Glutamatergic neuron (in vitro differentiated cells): ENCODE measurements at places on chromosomes 11 and 22. TPM values are rescaled to one million over a fixed set of nuclear protein-coding genes. Genes with fewer than 3 reads are reported as not detected.

- peaks cover 12% of the 10 kb centered on the region for H3K4me1 ChIP-seq
- H3K4me3 ChIP-seq: no peak overlapping the region
- H3K27me3 ChIP-seq: peaks cover 13% of the 10 kb centered on the region
- DNase-seq: peak; percentile 34
- H3K36me3 ChIP-seq: no peaks in the 10 kb centered on the region
Measured at GRCh38 chr11:1563697-1564534, 8.2 kb downstream of the DUSP8 start.

The SYTL2 gene
- 4.0 TPM for total RNA-seq

GRCh38 chr11:93743291-93743690, 1.8 kb downstream of the C11orf54 start:
- H3K4me3 ChIP-seq: peak overlapping the region; percentile 55
- H3K4me1 ChIP-seq: peaks cover 17% of the 10 kb centered on the region
- peak; percentile 16 for DNase-seq
- no peak overlapping the region for H3K27ac ChIP-seq
- peaks cover 3% of the 10 kb centered on the region for H3K27me3 ChIP-seq
- no peaks in the 10 kb centered on the region for H3K36me3 ChIP-seq

GRCh38 chr22:45238957-45239680, 1.6 kb downstream of the KIAA0930 start:
- peak overlapping the region; percentile 96 for H3K4me3 ChIP-seq
- H3K4me1 ChIP-seq: peaks cover 9% of the 10 kb centered on the region
- H3K27me3 ChIP-seq: peaks cover 17% of the 10 kb centered on the region
- H3K27ac ChIP-seq: peak overlapping the region; percentile 95

The OVOL1 gene
- total RNA-seq: not detected

DNA sequence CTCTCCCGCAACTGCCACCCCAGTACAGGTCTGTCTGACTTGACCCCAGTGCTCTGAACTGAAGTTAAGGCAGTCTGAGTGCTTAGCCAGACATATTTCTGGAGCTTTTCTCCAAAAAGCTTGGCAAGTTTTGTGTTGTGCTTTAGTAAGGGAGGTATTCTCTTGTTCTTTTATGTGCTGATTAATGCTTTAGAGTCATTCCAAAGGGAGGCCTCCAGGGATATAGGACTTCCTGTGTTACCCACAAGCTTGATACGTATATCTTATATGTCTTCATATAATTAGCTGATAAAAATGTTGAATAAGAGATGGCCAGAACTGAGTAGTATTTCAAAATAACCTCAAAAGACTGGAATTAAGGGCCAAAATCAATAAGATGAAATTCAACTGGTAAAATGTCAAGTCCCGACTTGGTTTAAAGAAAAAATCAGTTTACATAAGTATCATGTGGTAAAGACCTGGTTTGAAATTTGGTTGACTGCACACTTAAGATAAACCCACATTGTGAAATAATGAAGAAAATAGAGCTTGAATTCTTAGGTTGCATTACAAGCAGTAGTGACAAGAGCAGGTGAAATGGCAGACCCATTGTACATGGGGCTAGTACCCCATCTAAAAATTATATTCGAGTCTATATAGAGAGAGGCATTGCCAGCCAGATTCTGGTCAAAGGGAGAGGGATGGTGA, 226.9 kb downstream of the SNX19 start:
- no peaks in the 10 kb centered on the region for H3K4me1 ChIP-seq
- H3K4me3 ChIP-seq: no peak overlapping the region
- DNase-seq: no peak
- H3K36me3 ChIP-seq: no peaks in the 10 kb centered on the region
- no peak overlapping the region for H3K27ac ChIP-seq

- peaks cover 7% of the 10 kb centered on the region for H3K27me3 ChIP-seq
- no peaks in the 10 kb centered on the region for H3K4me1 ChIP-seq
- no peak overlapping the region for H3K27ac ChIP-seq
Measured at GRCh38 chr22:46251266-46251665, 1.2 kb upstream of the CDPF1 start.

DNA sequence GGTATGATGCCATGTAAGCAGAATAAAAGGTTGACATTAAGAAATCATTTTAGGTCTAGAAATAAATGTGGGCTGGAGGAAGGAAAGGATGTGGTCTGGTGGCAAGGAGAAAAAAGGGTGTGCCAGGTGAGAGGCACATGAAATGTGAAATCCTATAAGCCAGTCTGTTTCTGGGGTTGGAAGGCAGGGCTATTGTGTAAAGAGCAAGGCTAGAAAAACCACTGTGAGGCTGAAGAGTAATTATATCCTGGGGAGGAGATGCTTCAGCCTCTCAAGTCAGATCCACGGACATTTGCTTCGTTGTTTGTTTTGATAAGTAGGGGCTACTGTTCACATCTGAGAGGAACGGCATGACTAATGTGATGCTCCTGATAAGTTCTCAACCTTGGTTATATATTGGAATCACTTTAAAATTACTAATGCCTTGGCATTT, 77.5 kb upstream of the CTSC start:
- H3K4me3 ChIP-seq: no peak overlapping the region
- no peak for DNase-seq
- no peaks in the 10 kb centered on the region for H3K36me3 ChIP-seq
- H3K4me1 ChIP-seq: no peaks in the 10 kb centered on the region
- no peaks in the 10 kb centered on the region for H3K27me3 ChIP-seq
- no peak overlapping the region for H3K27ac ChIP-seq

DNA sequence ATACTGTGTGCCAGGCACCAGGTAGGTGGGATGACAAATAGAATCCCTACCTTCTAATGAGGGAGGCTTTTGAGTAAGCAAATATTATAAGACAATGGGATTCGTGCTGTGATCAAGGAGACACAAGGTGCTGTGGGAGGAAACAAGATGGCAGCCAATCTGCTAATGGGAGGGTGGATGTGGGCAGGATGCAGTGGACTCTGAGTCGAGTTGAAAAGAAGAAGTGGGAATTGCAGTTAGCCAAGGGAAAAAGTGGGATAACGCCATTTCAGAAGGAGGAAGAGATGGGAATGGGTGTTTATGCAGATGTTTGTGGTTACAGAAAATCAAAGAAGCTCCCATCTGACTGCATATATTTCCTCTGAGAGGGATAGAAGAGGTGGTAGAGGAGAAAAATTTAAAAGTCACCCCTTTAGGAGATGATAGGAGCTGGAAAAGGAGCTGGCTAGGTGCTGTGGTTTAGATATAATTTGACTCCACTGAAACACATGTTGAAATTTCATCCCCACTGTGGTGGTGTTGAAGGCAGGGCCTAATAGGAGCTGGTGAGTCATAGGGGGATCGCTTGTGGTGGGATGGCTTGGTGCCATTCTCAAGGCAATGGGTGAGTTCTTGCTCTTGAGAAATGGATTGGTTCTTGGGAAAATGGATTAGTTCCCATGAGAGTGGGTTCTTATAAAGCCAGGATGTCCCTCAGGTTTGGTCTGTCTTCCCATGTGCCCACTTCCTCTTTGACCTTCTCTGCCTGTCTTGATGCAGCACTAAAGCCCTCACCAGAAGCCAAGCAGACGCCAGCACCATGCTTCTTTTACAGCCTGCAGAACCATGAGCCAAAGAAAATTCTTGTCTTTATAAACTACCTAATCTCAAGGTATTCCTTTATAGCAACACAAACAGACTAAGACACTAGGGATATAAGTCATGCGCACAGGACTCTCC, 30.0 kb upstream of the POU2AF1 start:
- H3K36me3 ChIP-seq: no peaks in the 10 kb centered on the region
- no peaks in the 10 kb centered on the region for H3K27me3 ChIP-seq

The MICAL2 gene
- total RNA-seq: 4.4 TPM

The CELF1 gene
- total RNA-seq: 261 TPM

The PKDREJ gene
- total RNA-seq: not detected

DNA sequence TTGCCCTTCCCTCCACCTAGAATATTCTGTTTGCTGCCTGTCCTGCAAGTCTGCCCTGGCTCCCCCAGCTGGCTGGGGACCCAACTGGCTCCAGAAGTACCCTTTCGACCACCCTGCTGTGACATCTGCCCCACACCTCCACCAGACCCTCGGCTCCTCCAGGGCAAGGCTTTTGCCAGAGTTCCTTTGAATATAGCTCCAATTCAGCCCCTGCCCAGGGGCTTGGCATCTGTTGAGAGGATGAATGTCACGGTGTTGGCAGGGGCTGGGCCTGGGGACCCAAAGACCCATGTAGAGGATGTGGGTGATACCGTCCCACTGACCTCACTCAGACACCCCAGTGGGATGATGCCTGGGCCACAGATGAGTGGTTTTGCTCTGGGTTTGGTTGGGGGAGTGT, 4.0 kb downstream of the NLRP6 start:
- DNase-seq: no peak
- H3K4me1 ChIP-seq: peaks cover 3% of the 10 kb centered on the region
- H3K27ac ChIP-seq: no peak overlapping the region
- no peaks in the 10 kb centered on the region for H3K36me3 ChIP-seq
- peaks cover 25% of the 10 kb centered on the region for H3K27me3 ChIP-seq
- no peak overlapping the region for H3K4me3 ChIP-seq

- H3K27me3 ChIP-seq: peaks cover 13% of the 10 kb centered on the region
- peaks cover 7% of the 10 kb centered on the region for H3K4me1 ChIP-seq
- H3K4me3 ChIP-seq: no peak overlapping the region
- H3K27ac ChIP-seq: no peak overlapping the region
Measured at GRCh38 chr11:76689313-76690260, 19.0 kb upstream of the LRRC32 start.

The ZNF74 gene
- 50.3 TPM for total RNA-seq

The CCDC116 gene
- 0.71 TPM for total RNA-seq

DNA sequence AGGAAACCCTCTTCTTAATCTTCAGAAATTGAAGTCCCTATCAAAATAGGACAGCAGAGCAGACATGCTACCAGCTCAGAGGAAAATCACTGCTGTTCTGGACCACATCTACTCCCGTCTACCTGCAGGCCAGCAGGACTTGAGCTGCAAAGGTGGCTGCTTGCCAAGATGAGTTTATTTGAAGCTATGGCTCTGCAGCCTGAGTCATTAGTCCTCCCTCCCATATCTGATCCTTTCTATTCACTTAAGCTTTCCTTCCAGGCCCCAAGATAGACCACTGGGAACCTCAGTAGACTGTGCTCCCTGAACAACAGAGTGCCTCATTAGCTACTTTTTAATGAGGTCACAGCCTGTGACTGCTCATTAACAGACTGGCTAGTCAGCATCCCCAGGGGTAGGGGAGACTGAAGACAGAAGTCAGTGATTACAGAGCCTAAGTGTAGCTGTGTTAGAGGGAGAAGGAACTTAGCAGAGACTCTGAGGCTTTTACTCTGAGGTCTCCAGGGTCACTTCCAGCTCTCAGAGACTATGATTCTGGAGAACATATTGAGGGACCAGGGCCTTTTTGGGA, 6.8 kb upstream of the OR10A2 start:
- H3K4me1 ChIP-seq: peaks cover 10% of the 10 kb centered on the region
- peak; percentile 19 for DNase-seq
- H3K27ac ChIP-seq: peak overlapping the region; percentile 65
- H3K36me3 ChIP-seq: peaks cover 8% of the 10 kb centered on the region
- H3K4me3 ChIP-seq: no peak overlapping the region
- no peaks in the 10 kb centered on the region for H3K27me3 ChIP-seq

DNA sequence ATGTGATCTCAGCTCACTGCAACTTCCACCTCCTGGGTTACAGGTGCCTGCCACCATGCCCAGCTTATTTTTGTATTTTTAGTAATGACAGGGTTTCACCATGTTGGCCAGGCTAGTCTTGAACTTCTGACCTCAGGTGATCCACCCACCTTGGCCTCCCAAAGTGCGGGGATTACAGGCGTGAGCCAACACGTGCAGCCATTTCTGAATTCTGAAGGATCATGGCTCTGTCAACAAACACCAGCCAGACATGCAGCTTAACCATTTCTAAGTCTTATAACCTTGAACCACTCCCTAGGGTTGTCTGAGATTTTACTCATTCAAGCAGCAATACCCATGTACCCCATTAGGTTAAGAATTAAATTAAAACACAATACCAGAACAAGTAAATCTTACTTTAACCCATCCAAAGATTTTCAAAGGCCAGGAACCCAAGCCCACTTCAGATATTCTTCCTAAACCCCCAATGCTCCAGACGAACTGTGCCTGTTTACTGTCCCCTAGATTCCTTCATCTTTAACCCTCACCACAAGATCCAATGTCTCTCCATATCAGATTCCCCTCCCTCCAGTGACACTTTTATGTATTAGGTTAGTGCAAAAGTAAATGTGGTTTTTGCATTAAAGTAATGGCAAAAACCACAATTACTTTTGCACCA, 4.0 kb downstream of the RPS13 start:
- H3K4me1 ChIP-seq: peaks cover 7% of the 10 kb centered on the region
- peaks cover 11% of the 10 kb centered on the region for H3K27me3 ChIP-seq
- no peak overlapping the region for H3K4me3 ChIP-seq
- H3K27ac ChIP-seq: no peak overlapping the region

The PISD gene
- total RNA-seq: 60.9 TPM

The KRTAP5-1 gene
- not detected for total RNA-seq

The CALCA gene
- not detected for total RNA-seq

GRCh38 chr11:130213143-130213978, 53.8 kb downstream of the ST14 start:
- H3K36me3 ChIP-seq: no peaks in the 10 kb centered on the region
- H3K4me3 ChIP-seq: no peak overlapping the region
- peaks cover 8% of the 10 kb centered on the region for H3K27me3 ChIP-seq
- DNase-seq: peak; percentile 81
- peaks cover 26% of the 10 kb centered on the region for H3K4me1 ChIP-seq

DNA sequence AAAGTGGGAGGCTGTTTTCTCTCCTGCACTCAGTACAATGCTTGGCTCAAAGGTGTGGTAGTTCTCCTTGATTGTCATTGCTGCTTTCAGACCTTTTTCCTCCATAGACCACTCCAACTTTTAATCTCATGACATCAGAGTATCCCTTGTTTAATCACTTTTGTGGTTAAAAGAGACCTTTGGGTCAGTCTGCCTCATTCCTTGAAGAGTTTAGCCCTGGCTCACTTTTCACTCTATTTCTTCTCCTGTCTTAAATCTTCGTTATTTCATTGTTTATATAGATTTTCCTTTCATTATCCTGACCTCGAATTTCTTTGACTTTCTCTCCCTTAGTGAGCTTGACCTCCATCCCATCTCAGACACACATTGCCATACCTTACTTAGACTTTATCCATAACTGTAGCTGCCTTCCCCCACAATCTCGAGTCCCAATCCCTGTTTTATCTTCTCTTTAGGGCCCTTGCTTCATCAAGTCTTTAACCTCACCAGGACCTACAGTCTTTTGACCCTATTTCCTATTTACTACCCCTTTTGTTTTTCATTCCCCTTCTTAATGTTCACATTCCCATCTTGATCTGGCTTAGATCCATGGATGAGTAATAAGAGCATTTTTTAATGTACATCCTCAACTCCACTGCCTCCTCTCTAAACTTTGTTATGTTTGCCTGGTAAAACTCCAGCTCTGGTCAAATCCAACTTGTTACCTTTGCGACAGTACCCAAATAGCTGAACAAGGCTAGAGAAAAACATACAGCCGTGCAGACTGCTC, 9.5 kb downstream of the ATXN10 start:
- H3K27me3 ChIP-seq: no peaks in the 10 kb centered on the region
- DNase-seq: no peak
- no peak overlapping the region for H3K27ac ChIP-seq
- H3K36me3 ChIP-seq: no peaks in the 10 kb centered on the region

DNA sequence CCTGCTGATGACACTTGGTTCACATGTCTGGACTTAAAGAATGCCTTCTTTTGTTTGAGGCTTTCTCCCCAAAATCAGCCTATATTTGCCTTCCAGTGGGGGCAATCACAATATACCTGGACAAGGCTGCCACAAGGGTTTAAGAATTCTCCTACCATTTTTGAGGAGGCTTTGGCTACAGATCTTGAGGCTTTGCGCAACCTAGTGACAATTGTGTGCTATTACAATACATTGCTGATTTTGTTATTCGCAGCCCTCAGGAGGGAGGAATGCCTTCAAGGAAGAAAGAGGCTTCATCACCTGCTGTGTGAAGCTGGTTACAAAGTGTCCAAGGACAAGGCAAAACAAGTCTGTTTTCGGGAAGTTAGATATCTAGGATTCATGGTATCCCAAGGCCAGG, 50.8 kb upstream of the OR4C15 start:
- H3K27me3 ChIP-seq: peaks cover 9% of the 10 kb centered on the region
- H3K36me3 ChIP-seq: peaks cover 10% of the 10 kb centered on the region
- DNase-seq: no peak
- no peak overlapping the region for H3K4me3 ChIP-seq
- H3K27ac ChIP-seq: no peak overlapping the region
